ENCODE measurements at places on chromosomes 2 and 18. TPM values are rescaled to one million over a fixed set of nuclear protein-coding genes. Genes with fewer than 3 reads are reported as not detected.

DNA sequence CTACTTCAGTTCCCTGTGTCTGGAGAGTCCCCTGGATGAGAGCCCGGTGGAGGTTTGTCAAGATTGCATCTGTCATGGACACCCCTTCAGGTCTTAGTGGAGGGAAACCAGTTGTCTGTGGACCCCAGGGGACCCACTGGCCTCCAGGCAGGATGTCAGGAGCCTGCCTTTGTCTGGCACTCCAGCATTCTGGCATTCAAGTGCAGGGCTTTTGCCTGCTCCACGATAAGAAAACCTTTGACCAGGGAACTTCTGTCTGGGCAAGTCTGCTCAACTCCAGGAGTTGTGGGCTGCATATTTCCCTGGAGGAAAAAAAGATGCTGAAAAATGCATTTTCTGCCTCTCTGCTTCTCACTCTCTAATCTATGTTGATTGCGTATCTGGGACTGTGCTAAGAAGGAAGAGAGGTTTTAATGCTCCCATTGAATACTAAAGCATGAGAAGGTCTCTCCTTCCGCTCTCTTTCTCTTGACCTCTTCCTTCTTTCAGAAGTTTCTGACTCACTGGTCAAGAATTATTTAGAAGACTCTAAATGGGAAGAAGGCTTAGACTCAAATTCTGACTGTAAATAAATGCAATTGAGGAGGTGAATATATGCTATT, 104.5 kb downstream of the MMADHC start:
- no peak for DNase-seq

Gene MATN3
- total RNA-seq: not detected

DNA sequence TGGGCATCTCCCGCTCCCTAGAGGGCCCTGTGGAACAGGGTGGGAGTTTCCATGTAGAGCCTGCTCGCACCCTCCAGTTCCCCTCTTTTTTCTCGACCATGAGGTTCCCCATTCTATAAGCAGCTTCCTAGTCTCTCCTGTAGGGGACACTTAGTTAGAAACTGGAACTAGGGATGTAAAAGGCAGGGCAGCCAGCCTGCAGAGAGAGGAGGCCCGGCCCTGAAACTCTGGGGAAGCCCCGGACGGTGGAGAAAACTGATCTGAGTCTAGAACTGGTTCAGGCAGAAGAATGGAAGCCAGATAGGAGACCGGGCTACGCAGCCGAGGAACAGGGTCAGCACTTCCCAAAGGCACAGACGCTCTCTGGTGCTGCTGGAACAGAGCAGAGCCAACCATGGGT, 51.6 kb upstream of the ATG16L1 start:
- DNase-seq: no peak

DNA sequence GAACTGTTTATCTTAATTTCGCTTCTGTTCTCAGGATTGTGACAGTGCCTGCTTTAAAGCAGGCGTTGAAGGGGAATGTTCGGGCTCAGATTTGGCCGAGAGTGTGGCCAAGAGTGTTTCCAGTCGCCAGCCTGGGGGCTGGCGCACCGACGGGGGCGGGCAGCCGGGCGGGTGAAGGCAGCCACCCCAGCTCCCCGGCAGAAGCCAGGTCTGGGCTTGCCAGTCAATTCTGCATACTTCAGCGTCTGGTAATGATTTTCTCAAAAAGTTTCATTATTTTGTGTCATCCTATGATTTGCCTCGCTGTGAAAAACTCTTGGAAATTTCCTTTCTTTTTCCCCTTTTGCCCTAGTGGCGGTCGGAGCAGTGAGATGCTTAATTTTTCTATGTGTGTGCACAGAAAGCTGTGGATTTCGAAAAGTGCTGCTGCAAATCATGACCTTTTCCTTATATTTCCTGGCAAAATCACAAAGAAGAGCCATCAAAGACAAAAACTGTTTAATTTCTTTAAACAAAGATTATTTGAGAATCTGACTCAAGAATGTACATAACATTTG, 856 bp downstream of the FAM228A start:
- no peak for DNase-seq

Gene TDRD15
- not detected for total RNA-seq

Gene BUB1
- 195 TPM for total RNA-seq

Gene DIPK1C
- total RNA-seq: not detected

DNA sequence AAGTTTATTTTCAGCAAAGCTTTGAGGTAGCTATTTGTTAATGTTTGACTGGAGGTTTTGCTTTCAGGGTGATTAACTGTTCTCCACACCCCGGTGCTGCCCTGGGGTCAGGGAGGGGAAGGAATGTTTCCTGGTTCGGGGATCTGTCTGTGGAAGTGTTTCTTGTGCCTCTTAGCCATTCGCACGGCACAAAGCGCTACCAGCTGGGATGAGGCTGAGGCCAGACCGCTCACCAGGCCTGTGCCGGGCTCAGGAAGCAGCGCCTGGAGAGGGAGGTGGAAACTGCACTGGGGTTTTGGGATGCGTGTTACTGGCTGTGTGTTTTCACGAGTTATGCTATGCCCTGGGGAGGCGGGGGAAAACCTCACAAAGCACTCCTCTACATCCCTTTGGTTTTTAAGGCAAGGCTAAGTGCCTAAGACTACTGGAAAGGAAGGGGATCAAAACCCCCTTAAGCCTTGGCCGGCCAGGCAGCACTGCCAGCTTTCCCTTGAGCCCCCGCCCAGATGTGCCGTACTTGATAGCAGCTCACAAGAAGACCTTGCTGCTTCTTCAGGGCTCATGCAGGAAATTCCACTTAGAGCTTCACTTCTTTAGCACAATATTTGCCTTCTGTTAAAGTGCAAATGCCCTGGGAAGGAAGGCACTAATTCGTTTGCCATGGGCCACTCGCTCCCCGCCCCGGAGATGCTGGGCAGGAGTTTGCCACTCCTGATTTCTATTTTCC, 65.7 kb upstream of the CNGA3 start:
- no peak for DNase-seq

Gene FHOD3
- 2.5 TPM for total RNA-seq

DNA sequence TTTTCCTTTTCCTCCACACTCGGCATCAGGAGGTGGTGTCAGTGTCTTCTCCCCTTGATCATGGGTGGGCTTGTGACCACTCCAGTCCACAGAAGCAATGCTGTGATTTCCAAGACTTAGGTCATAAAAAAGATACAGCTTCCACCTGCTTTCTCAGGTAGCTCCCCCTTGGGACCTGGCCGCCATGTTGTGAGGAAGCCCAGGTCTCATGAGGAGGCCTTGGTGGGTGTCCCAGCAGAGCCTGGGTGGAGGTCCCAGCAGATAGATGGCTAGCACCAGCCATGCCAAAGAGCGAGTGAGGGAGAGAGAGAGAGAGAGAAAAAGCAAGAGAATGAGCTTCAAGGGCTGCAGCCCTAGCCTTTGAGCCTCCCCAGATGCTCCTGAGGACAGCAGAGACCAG, 16.0 kb downstream of the SLC66A2 start:
- DNase-seq: no peak

DNA sequence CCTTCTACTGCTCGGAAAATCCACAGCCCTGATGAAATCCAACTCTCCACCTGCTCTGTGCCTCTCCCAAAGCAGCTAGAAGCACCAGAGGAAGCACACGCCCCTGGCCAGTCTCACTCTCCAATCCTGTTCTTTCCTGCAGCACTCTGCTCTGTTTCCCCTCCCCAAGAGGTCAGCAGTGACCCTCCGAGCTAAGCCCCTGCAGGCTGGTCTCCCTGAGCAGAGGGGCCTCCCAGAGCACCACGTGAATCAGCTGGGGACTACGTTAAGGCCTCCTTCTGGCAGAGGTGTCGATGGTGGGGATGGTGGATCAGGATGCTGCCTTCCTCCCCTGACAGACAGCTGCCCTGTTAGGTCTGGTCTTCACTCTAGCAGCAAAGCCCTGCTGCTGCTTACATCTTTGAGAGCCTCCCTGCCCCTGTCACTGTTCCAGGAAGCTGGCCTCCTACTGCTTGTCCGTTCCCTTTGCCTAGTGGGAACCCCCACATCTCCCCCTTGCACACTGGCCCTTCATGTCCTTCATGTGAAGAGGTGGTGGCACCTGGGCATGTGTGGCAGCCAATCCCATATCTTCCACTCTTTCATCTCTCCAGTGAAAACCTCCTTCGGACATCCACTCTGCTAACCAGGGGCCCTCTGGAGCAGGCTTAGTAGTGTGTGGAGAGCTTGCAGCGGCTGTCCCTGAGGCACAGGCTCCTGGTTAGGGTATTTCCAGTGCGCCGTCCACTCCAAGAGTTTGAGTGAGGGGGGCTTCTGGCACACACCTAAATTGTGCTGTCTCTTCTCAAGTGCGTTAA, 307.5 kb upstream of the HS6ST1 start:
- no peak for DNase-seq

- DNase-seq: no peak
These were observed 50.3 kb downstream of the ACTR2 start for GRCh38 chr2:65277791-65278483.

- no peak for DNase-seq
These were observed 16.4 kb downstream of the DYNAP start for GRCh38 chr18:54607213-54608027.
